Upper lobe of left lung (tissue), 6 donors: ENCODE measurements at places on chromosomes 11 and 22. TPM values are rescaled to one million over a fixed set of nuclear protein-coding genes. Genes with fewer than 3 reads are reported as not detected.

GRCh38 chr11:78651136-78651775 lies 76.6 kb upstream of the NARS2 start:
- no peaks in the 10 kb centered on the region for H3K4me1 ChIP-seq

- DNase-seq, result no peak
- peaks cover 70% of the 10 kb centered on the region for H3K4me1 ChIP-seq
- no peak overlapping the region for H3K27ac ChIP-seq
- H3K4me3 ChIP-seq, result no peak overlapping the region
These were observed 39.4 kb downstream of the IRAG1 start for GRCh38 chr11:10653946-10654810.

DNA sequence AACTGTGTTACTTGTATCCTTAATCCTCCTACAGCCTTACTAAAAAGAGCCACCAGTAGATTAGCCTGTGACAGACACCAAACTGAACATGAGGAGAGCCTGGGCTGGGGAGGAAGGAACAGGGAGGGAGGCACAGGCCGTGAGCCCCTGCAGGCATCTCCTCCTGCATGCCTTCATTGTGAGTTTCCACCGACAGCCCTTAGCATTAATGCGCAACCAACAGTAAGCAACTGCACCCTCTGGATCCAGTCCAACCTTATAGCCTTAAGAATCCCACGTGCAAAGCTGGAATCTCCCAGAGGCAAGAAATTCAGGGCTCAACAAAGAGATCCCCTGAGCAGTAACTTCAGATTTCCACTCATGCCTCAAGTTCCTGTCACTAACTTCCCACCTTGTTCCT lies 84.6 kb downstream of the ETS1 start:
- H3K27me3 ChIP-seq, result no peaks in the 10 kb centered on the region
- peak overlapping the region; percentile 52 for H3K27ac ChIP-seq

DNA sequence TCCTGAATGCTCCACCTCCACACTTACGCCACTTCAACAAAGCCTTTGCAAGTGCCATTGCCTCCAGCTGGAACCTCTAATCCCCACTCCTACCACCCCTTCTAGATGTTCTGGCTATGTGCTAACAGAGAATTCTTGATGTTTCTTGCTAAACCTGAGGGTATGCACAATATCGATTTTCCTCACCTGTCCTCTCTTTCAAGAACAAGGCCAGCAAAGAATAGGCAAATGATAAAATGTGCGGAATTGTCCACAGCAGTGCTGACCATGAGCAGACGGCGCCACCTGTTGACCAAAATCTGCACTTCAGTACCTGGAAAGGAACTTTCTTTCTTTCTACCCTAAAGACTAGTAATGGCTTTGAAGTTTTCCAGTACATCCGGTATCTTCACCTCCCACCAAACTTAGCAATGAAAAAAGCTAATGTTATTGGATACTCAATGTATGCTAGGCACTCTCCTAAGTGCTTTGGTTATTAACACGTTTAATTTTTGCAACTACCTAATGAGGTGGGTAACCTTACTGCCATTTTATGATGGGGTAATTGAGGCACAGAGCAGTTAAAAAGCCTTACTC lies 3.4 kb downstream of the TIMM10 start:
- peaks cover 6% of the 10 kb centered on the region for H3K36me3 ChIP-seq
- peaks cover 17% of the 10 kb centered on the region for H3K4me1 ChIP-seq
- no peaks in the 10 kb centered on the region for H3K27me3 ChIP-seq
- no peak overlapping the region for H3K4me3 ChIP-seq

DNA sequence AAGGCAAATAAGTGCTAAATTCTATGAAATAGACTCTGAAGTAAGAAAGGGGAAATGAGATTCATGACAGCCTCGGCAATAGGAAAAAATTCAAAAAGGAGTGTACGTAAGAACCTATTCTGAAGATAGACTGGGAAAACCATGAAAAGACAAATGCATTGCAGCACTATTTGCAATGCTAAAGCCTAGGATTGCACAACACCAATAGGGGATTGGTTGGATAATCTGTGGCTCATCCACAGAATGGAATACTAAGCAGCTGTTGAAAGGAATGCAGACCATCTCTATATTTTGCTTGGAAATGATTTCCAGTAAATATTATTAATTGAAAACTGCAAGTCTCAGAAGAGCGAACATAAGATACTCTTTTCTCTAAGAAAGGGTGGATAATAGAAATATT lies 91.7 kb upstream of the CLMP start:
- H3K4me1 ChIP-seq, result no peaks in the 10 kb centered on the region
- H3K4me3 ChIP-seq, result no peak overlapping the region
- no peaks in the 10 kb centered on the region for H3K27me3 ChIP-seq
- no peaks in the 10 kb centered on the region for H3K36me3 ChIP-seq

- H3K4me1 ChIP-seq, result no peaks in the 10 kb centered on the region
- H3K4me3 ChIP-seq, result no peak overlapping the region
- no peak for DNase-seq
These were observed 56.6 kb upstream of the SLC22A12 start for GRCh38 chr11:64534391-64534801.

DNA sequence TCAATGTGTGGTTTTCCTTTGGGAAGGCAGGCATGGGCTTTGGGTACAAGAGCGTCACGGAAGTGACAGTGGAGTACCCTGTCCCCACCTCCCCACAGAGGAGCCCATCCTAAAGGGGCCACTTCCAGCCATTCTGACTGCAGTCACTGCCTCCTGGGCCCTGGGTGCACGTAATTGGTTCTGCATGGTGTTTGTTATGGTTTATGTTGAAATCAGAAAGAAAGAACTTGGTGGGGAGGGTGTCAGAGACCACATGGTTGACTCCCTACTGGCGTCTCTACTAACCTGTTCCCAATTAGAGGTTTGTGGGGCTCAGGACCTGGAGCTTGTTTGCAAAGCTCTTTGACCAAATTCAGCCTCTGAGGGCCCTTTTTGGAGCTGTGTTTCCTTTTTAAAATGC lies 40.8 kb downstream of the RIBC2 start:
- H3K36me3 ChIP-seq, result no peaks in the 10 kb centered on the region
- no peaks in the 10 kb centered on the region for H3K27me3 ChIP-seq
- no peaks in the 10 kb centered on the region for H3K4me1 ChIP-seq
- no peak for DNase-seq
- no peak overlapping the region for H3K4me3 ChIP-seq

DNA sequence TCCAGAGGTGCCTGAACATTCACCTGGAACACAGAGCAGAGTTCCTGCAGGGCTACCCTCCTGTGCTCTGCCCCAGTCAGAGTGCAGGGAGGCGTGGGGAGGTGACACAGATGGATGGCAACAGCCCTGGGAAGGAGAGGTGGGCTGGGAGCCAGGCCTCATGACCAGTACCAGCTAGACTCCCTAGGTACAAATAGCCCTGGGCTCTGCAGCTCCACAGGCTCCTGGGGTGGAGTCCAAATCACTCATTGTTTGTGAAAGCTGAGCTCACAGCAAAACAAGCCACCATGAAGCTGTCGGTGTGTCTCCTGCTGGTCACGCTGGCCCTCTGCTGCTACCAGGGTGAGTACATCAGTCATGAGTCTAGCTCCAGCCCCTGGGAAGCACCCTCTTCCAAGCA lies at the start of gene SCGB1D2:
TSS of gene SCGB1D2 (plus strand) at position 219 of the 400 bp plus-strand sequence. CDS start at position 288, 69 bp downstream.
- DNase-seq, result no peak
- H3K4me3 ChIP-seq, result no peak within 1 kb of the TSS
- H3K27me3 ChIP-seq, result no peaks in the 10 kb centered on the region
- H3K4me1 ChIP-seq, result no peaks in the 10 kb centered on the region
- no peaks in the 10 kb centered on the region for H3K36me3 ChIP-seq
- no peak within 1 kb of the TSS for H3K27ac ChIP-seq

GRCh38 chr11:115941481-115941993 lies 437.3 kb upstream of the CADM1 start:
- no peaks in the 10 kb centered on the region for H3K4me1 ChIP-seq
- H3K27me3 ChIP-seq, result no peaks in the 10 kb centered on the region
- no peak overlapping the region for H3K27ac ChIP-seq
- H3K36me3 ChIP-seq, result no peaks in the 10 kb centered on the region

GRCh38 chr11:121467965-121468364 lies 15.2 kb upstream of the SORL1-AS1 start:
- no peak overlapping the region for H3K4me3 ChIP-seq
- no peaks in the 10 kb centered on the region for H3K27me3 ChIP-seq
- peaks cover 41% of the 10 kb centered on the region for H3K4me1 ChIP-seq
- H3K27ac ChIP-seq, result peak overlapping the region; percentile 38
- no peaks in the 10 kb centered on the region for H3K36me3 ChIP-seq
- no peak for DNase-seq

DNA sequence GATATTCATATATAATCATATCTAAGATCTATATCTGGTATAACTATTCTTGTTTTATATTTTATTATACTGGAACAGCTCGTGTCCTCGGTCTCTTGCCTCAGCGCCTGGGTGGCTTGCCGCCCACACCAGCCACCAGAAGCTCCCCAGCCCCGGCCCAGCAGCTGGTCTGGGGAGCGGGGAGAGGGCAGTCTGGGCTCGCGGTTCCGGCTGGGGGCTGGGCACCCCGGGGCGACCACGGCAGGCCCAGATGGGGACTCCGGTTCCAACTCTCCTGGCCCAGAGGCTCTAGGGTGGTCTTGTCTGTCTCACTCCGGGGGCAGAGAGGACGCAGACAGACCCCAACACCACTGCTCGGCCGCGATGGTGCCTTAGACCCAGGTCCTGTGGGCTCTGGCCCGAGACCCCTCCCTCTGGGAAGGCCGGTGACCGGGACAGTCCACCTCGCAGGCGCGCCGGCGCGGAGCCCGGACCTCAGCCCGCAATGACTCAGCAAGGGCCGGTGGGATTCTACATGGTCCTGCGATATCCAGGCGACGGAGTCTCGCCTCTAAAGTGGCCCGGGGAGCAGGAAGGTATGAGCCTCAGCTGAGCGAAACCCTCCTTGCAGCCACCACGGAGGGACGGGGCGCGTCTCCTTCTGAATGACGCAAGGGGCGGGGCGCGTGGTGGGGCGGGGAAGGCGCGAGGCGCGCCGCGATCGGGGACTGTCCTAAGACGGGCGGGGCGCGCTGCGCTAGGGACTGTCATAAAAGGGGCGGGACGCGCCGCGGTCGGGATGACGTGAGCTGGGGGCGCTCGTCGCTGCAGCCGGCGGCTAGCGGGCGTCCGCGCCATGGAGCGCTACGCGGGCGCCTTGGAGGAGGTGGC lies at the start of gene DGCR6:
TSS of gene DGCR6 (plus strand) at position 781 of the 870 bp plus-strand sequence. CDS start at position 836, 55 bp downstream.
- H3K36me3 ChIP-seq, result no peaks in the 10 kb centered on the region
- no peaks in the 10 kb centered on the region for H3K27me3 ChIP-seq

DNA sequence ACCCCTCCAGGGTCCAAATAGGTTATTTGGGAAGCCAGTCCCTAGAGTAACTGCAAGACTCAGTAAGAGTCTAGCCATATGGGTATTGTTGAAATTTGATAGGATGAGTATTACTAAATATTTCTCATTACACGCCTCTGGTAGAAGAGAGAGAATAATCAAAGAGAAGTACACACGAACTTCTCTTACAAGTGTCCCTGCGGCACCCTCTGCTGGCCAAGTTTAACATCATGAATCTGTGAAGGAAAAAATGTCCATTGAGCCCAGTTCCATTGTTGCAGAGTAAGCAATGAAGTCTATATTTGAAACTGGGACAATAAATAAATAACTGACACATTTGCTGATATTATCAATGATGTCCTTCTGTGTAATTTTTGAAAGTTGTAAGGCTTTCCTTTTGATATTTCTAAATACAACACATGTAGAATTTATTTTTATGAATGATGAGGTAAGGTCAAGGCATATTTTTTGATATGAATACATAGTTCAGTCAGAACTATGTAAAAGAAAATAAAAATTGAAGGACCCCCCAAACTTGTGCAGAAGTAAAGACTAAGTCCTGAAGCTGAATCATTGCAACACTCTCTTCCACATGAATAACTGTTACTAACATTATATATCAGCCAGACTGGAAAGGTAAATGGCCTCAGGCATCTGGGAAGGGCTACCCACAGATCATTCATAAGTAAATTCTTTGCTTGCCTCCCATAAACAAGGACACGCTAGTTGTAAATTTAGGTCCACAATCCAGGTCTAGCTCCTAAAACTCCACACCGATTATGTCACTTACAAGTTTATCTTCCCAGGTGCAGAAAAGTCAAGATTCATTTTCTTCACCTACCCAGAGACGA lies 10.0 kb downstream of the OR51L1 start:
- no peaks in the 10 kb centered on the region for H3K36me3 ChIP-seq
- DNase-seq, result no peak
- H3K4me1 ChIP-seq, result no peaks in the 10 kb centered on the region
- no peaks in the 10 kb centered on the region for H3K27me3 ChIP-seq
- H3K27ac ChIP-seq, result no peak overlapping the region

DNA sequence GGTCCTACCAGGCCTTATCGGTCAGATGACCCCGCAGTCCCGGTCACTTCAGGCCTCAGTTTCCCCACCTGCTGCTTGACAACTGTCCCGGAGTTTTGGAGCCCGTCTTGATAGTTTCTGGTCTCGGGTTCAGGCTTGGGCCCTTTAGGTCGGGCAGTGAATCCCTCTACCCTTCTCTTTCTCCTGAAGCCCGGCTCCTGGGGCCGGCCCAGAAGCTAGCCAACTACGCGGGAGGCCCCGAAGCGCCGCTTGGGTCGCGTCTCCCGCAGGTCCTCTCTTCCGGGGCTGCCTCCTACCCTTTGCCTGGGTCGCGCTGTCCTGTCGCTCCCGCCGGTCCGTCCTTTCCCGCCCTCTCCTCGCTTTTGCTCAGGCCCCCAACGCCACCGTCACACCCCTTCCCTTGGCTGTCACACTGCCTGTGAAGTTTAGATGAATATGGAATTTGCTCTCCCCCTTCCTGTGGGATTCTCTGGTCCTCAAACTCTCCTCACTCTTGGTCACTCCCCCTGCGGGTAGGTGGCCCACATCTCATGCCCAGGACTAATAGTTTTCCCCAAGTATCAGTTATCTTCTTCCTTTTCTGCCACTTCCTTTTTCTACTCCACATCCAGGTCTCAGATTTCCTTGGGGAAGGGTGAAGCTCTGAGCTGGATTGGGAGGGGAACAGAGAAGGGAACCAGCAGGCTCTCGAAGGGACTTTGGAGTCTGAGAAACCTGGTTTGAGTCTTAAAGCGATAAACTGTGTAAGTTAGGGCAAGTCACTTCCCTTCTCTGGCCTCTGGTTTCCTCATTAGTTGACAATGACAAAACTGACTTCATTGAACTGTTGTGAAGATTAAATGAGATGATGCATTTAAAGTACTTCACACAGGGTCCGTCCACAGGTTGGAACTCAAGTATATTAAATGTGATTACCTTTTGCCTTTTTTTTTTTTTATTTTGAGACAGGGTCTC lies 790 bp downstream of the RAB1B start:
- H3K4me1 ChIP-seq, result peaks cover 36% of the 10 kb centered on the region
- H3K27me3 ChIP-seq, result no peaks in the 10 kb centered on the region
- H3K36me3 ChIP-seq, result peaks cover 25% of the 10 kb centered on the region
- H3K4me3 ChIP-seq, result peak overlapping the region; percentile 65

Gene UCP3
- total RNA-seq, result 2.5 TPM

DNA sequence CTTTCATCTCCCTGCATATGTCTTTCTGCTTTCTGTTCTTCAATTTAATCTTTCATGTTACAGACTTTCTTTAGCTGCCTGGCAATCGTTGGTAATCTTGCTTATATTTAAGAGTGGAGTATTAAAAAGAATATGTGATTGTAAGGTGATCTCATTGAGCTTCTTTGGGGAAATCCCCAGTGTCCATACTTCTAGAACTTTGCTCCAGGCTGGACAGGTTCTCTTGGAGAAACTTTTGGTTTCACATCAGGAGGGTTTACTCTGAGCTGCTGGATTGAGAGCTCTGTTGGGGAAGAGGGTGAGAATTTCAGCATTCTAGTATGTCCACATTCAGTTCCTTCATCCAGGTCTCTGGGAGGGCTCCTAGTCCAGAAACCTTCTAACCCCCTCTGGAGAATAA lies 16.1 kb downstream of the LRRC75B start:
- no peaks in the 10 kb centered on the region for H3K27me3 ChIP-seq
- no peak overlapping the region for H3K4me3 ChIP-seq
- H3K36me3 ChIP-seq, result peaks cover 18% of the 10 kb centered on the region
- peaks cover 7% of the 10 kb centered on the region for H3K4me1 ChIP-seq
- DNase-seq, result no peak
- peak overlapping the region; percentile 31 for H3K27ac ChIP-seq

Gene SAA4
- total RNA-seq, result 0.72 TPM

Gene TOM1
- total RNA-seq, result 95.0 TPM
